ENCODE measurements at places on chromosomes 4 and X.

GRCh38 chr4:56790691-56791091 lies 30.8 kb downstream of the SPINK2 start:
- no peak for DNase-seq

DNA sequence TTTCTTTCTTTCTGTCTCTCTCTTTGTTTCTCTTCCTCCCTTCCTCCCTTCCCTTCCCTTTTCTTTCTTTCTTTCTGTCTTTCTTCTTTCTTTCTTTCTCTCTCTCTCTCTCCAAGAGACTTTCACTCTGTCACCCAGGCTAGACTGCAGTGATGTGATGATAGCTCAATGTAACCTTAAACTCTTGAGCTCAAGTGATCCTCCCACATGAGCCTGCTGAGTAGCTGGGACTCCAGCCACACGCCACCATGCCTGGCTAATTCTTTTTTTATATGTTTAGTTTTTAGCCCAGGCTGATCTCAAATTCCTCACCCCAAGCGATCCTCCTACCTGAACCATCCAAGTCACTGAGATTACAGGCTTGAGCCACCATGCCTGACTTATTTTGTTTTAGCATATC lies 64.3 kb upstream of the EMCN start:
- no peak for DNase-seq

DNA sequence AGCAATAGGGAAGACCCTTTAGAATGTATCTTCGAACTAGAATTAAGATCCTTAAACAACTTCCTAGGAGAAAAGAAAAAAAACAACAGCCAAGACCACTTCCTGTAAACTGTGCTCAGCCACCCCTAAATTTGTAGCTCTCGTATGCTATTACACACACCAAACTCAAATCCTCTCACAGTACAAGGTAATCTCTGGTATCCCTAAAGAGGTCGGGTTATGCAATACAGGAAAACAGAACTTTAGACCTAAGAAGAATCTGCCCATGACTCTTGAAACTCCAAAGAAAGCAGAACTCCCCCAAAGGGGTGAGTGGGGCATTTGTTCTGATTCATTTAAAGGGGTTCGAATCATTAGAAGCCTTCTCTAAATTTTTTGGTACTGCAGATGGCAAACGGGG lies 170.9 kb upstream of the CASK start:
- no peak for DNase-seq

DNA sequence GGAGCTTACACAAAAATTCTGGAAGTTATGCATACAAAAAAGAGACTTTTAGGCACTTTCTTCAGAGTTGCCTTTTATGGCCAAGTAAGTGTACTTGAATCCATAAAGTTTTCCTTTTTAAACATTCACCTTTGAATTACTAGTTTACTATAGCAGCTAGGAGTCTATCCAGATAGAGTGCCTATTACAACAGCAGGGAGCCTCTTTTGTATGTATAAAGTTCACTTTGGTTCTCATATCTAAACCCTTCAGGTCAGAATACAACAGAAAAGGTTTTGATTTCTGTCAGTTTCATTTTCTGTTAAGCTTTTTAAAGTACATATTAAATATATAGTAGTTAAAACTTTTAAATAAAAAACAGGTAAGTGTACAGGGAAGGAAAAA lies 51.4 kb upstream of the IL13RA1 start:
- no peak for DNase-seq

DNA sequence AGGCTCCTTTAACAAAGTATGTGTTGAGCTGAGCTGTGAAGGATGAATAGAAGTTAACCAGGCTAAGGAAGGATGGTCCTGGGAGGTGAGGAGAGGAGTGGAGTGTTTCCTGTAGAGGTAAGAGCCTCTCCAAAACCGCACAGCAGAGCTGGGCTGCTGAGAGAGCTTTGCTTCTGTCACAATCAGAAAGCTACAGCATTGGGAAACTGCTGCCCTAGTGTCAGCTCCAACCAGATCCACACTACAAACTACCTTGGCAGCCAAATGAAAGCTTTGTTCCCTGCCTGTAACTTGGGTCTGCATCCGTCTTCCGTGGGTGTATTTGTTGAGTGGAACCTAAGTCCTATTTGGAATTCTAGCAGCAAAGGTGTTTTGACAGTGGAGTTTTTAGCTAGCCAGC lies 91.8 kb downstream of the REPS2 start:
- no peak for DNase-seq

All from Right ventricle myocardium superior (tissue), 1 donor.